Esophagus mucosa (tissue), 1 donor: ENCODE measurements at places on chromosomes 2 and 18.

DNA sequence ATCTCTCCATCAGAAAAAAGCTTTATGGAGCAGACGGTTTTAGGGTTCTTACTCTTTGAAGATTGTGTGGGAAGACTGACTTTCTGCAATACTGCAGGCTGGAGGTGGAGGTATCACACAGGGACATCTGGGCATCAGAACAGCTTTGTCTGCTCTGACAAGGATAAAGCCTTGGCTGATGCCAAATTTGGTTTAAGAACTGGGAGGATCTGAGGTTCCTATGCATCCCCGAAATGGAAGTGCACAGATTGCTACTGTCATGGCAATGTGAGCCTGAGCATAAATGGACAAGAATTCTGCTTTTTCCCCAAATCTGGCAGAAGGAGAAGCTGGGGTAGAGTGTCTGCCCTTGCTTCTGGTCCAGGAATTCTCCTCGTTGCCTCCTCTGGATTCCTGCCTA, 424.3 kb downstream of the SLC4A3 start:
- no peak for ATAC-seq

DNA sequence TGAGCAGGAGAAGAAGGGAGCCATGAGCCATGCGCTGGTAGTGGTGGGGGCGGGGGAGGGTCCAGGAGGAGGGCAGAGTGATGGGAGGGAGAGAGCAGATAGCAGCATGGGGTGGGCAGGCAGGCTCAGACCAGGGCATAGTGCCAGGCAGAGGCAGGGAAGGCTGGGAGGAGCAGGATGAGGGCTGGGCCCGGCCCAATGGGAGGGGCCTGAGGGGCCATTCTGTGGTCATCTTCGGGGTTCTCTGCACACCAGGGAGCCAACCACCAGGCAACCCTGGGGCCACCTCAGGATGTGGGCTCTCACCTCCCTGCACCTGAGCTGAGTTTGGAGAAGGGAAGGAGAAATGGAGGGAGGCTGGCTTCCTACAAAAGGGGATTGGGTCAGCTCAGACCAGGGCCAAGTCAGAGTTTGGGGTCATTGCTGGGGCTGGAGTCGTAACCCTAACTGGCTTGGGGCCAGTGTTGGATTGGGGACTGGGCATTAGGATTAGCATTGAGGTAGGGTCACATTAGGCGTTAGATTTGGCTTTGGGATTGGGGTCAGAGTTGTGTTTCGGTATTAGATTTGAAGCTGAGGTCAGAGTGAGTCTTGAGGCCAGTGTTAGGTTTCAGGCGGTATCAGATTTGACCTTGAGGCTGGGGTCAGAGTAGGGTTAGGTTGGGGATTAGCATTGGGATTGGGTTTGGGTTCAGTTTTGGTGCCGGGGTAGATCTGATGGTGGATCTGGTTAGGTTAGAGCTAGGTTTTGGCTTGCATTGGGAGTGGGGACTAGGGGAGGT, 11.2 kb downstream of the VIL1 start:
- no peak for ATAC-seq

DNA sequence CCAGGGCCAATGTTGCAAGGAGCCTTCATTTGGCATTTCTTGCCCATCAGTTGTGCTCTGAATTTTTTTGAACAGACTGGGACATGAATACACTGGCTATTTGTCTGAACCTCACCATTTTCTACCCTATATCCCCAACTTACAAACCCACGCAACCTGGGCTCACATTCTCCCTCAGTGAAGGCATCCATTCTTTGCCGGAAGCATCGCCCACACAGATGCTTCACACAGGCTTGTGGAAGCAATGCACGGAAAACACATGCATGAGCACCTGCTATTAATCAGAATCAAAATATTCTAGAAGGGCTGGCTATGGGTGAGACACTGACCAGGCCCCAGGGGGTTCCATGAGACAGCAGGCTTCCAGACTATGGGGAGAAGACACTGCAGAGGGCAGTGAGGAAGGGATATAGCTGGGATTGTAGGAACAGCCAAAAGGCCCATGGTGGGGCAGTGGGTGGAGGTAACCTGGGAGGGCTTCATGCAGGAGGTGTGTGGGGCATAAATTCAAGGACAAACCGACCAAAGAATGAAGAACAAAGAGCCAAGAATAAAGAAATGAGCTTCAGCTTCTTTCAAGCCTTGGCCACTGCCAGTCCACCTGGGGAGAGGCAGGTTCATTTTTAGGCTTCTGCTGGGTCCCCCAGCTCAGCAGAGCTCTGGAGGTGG, 261.5 kb downstream of the CELF4 start:
- no peak for ATAC-seq

DNA sequence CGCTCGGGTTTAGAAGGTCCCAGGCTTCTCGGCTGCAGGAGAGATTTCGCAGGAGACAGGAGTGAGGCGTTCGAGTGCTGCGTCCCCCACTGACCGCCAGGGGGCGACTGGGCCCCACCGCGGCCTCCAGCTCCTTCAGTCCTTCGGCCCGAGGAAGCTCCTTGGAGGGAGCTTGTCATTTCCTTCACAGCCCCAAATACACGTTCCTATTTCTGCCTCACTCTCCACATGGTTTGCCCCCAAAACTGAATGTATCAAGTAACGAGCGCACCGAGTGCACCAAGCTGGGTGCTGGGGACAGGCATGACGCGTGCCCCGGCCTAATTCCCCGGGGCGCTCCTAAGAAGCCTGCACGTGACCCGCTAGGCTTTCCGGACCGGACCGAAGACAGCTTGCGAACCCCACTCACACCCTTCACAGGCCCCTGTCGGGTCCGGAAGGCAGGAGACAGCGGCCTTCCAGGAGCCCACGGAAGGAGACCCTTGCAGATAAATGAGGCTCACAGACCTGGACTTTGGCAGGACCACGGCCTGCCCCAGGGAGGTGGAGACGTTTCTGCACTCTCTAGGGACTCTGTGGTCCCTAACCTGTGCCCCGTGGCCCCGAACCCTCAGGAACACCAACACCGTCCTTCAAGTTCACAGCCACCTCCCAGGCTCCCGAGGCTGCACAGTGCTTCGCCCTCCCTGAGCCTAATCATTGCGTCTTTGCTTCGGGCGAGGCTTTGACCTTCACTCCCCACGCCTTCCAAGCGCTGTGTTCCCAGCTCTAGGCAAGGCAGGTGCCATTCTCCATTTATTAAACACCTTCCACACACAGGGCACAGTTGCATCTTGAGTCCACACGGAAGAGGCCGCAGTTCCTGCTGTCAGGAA, 13.0 kb upstream of the FAHD2A start:
- peak; percentile 63 for ATAC-seq

- no peak for ATAC-seq
Measured at GRCh38 chr18:25229081-25229480, 122.9 kb downstream of the ZNF521 start.

- no peak for ATAC-seq
Measured at GRCh38 chr18:57080479-57080878, 66.4 kb upstream of the BOD1L2 start.

DNA sequence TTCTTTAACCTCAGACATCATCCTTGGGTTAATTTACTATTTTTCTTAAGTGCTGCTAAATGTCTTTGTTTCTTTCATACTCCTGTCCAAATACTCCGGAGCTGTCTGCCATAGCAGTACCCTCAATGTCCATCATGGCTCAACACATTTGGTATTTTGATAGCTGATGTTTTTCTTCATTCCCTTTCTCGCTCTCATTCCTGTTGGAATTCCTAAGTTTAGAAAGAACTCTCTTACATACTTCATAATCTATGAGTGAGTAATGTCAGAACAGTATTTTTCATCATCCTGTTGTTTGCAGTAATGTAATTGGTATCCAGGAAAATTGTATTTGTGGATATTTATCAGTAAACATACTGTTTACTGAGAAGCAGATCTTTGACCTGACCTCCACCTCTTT, 282.9 kb downstream of the PTGR3 start:
- ATAC-seq: no peak

- ATAC-seq: peak; percentile 52
Measured at GRCh38 chr18:26440644-26441043, 107.7 kb downstream of the KCTD1 start.

DNA sequence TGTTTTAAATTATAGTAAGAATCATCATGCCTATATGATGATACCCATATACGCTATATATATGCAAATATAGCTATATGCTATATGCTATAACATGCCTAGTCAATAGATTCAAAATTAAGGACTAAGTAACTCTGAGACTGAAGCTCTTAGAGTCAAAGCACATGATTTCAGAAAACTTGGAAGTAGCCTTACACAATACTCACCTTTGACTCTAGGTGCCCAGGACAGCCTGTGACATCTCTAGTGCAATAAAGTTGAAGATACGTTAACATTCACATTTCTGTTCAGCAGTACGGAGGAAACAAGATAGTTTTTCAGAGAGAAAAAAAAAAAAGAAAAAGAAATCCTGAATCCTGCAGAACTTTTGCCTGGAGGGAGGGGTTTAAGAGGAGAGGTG, 149.7 kb upstream of the PIK3C3 start:
- ATAC-seq: no peak

DNA sequence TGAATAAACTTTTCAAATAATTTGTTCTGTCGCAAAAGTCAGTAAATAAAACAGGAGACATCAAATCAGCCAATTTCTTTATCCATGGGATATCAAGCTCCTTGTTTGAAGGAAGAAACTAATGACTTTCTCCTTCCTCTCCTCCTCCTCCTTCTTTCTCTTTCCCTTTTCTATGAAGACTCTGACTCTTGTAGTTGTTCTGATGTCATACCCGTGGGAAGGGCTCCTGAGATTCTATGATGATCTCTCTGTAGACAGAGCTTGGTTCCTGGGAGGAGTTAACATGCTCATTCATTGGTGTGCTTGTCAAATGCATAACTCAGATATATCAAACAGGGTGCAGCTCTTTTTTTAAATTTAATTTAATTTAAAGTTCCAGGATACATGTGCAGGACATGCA, 118.7 kb upstream of the KCTD1 start:
- ATAC-seq: no peak

GRCh38 chr2:217331523-217332416, 471.9 kb upstream of the TNP1 start:
- ATAC-seq: peak; percentile 44

GRCh38 chr18:60193780-60194179, 178.8 kb downstream of the MC4R start:
- no peak for ATAC-seq

DNA sequence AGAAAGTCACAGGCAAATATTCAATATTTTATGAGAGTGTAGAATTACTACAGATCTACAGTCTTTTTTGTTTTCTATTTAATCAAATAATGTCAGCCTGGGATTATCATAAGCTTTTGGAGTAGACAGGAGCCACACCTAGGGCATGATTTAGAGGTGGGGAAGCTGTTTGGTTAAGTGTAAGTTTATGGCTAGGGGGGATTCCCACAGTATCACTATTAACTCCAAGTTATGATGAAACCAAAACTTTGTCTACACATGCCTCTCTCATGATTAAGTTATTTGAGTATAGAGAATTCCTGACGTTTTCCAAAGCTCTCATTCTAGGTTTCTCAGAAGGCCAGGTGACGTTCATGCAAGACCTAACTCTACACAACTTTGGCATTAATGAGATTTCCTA, 2.1 kb downstream of the SERPINB10 start:
- ATAC-seq: peak; percentile 87

- ATAC-seq: no peak
Measured at GRCh38 chr18:52897611-52898484, 557.9 kb downstream of the DCC start.

GRCh38 chr2:99472600-99472960, 17.2 kb downstream of the REV1 start:
- peak; percentile 5 for ATAC-seq

DNA sequence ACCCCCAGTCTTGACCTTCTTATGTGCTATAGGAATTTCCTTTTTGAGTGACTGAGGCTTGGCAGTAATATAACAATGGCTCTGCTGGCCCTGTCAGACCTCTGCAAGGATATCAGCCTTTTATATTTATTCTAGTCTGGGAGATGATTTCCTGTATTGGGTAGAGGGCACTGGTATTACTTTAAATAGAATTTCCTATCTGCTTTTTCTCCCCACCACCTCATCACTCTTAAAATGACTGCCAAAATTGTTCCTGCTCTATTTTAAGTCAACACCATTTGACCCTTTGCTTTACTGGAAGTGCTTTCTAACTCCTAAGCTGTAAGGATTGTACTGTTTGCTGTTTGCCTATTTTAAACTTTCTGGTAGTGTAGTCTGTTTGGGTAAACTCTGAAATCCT, 658.4 kb upstream of the FSHR start:
- no peak for ATAC-seq
